Activated CD4-positive, alpha-beta T cell treated with anti-CD3 and anti-CD28 coated beads, Interleukin-2, amount 10 ng/mL, durations not matched to agents 7 days and 5 days (primary cell): ENCODE measurements at places on chromosomes 1 and 21. TPM values are rescaled to one million over a fixed set of nuclear protein-coding genes. Genes with fewer than 3 reads are reported as not detected.

Gene FMOD
- not detected for total RNA-seq

DNA sequence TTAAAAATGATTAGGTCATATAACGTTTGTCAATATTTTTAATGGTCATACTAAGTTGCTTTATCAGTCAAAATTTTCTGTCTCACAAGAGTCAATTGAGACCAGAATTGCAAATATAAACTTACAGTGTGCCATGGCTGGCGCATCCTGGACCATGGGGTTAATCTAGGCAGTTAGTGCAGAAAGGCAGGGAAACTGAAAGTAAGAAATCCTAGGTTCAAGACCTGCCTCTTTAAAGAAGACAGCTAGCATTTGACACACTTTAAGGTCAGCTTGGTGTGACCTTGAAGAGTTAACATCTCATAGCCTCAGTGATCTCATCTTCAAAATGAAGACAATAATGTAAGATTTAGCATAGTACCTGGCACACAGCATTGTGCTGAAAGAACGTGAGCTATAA is 210.0 kb upstream of the DAB1 start:
- DNase-seq = no peak

- no peak for DNase-seq
Observed at GRCh38 chr1:159917533-159918351, 7.6 kb downstream of the TAGLN2 start.

DNA sequence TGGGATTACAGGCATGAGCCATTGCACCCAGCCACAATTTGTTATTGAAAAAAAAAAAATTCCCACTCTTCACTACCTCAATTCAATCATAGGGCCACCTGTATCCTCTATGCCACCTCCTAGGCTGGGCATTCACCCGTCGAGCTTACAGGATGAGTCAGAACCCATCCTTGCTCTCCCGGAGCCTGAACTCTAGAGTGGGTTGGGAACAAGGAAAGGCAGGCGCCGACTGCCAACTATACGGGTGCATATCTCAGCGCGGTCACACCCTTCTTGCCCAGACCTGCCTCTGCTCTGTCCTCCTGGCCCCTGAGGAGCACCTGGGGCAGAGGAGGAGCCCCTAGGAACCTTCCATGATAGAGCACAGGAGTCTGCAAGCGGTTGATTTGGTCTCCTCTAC is 21.4 kb upstream of the LBR start:
- no peak for DNase-seq

Gene PROK1
- not detected for total RNA-seq

GRCh38 chr1:91610789-91611188 is 110.1 kb downstream of the CDC7 start:
- no peak for DNase-seq
